CD4-positive, alpha-beta T cell treated with Interleukin-6 at 100 ng/mL for 8 hours (primary cell): ENCODE measurements at places on chromosomes 3 and 15.

- DNase-seq = no peak
Observed at GRCh38 chr3:117356091-117356705, 646.6 kb downstream of the TUSC7 start.

DNA sequence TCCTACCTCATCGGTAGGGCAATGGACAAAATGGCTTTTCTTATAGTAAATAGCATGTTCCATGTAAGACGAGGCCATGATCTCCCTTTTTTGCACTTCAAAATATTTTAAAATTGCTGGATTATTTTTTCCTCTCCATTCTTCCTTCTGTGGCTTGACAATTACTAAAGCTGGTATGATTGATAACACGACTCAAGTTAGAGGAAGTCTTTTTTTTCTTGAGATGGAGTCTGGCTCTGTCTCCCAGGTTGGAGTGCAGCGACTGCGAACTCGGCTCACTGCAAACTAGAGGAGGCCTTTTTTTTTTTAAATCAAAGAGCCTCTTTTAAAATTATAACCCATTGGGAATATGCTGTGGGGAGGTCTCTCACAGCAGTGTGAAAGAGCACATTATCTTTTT is 124.5 kb upstream of the TBL1XR1 start:
- DNase-seq = no peak

GRCh38 chr3:63912768-63913588 is 795 bp upstream of the SCAANT1 start:
- DNase-seq = peak; percentile 35

GRCh38 chr3:52225452-52226228 is at the start of gene TLR9:
Gene TLR9 (minus strand): TSS chr3:52225645. CDS start chr3:52225529, 116 bp downstream.
- no peak for DNase-seq
